Activated CD4-positive, alpha-beta T cell treated with anti-CD3 and anti-CD28 coated beads for 24 hours (primary cell): ENCODE measurements at places on chromosomes 16 and 17.

- DNase-seq: no peak
Observed at GRCh38 chr17:74298778-74299177, 24.7 kb downstream of the DNAI2 start.

- peak; percentile 65 for DNase-seq
Observed at GRCh38 chr17:81733507-81734404, 21.7 kb downstream of the SLC25A10 start.

- no peak for DNase-seq
Observed at GRCh38 chr17:39854909-39855308, 9.2 kb downstream of the IKZF3 start.

GRCh38 chr16:1510941-1511351 is 17.8 kb downstream of the TELO2 start:
- no peak for DNase-seq

- DNase-seq: no peak
Observed at GRCh38 chr17:36127199-36127893, 23.7 kb downstream of the CCL4 start.

- DNase-seq: no peak
Observed at GRCh38 chr17:4110152-4110551, 32.7 kb downstream of the ZZEF1 start.

DNA sequence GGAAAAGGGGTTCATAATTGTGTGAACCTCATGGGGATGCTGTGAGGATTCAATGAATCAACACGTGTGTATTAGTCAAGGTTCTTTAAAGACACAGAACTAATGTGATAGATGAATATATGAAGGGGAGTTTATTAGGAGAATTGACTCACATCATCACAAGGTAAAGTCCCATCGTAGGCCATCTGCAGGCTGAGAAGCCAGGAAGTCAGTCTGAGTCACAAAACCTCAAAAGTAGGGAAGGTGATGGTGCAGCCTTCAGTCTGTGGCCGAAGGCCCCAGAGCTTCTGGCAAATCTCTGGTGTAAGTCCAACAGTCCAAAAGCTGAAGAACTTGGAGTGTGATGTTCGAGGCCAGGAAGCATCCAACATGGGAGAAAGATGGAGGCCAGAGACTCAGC is 413.4 kb downstream of the CDH13 start:
- no peak for DNase-seq

GRCh38 chr17:81870131-81870980 is 781 bp downstream of the ARHGDIA start:
- no peak for DNase-seq

DNA sequence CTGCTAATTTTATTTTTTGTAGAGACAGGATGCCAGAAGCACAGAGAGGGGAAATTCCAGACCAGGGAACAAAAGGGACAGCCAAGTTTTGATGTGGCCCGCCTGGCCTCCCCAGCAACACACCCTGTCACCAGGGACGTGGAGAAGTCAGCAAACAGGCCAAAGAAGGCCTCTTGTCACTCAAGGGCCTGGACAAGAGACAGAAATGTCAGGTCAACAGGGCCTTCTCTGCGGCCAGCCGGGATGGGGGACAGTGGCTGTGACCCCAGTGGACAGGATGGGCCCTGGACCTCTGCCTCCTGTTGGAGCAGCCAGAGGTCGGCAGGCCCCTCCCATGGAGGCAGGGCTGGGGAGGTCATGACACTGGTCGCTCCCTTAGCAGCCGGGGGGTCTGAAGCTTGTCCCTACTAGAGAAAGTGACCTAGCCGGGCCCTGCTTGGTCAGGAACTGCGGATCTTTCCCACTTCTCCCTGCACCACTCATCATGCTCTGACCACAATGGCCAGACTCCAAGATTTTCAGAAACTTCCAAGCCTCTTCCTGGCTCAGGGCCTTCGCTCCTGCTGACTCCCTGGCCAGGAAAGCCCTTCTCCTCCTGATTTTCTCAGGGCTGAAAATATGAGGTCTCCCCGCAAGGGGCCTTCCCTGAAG is 9.2 kb upstream of the TVP23A start:
- no peak for DNase-seq

DNA sequence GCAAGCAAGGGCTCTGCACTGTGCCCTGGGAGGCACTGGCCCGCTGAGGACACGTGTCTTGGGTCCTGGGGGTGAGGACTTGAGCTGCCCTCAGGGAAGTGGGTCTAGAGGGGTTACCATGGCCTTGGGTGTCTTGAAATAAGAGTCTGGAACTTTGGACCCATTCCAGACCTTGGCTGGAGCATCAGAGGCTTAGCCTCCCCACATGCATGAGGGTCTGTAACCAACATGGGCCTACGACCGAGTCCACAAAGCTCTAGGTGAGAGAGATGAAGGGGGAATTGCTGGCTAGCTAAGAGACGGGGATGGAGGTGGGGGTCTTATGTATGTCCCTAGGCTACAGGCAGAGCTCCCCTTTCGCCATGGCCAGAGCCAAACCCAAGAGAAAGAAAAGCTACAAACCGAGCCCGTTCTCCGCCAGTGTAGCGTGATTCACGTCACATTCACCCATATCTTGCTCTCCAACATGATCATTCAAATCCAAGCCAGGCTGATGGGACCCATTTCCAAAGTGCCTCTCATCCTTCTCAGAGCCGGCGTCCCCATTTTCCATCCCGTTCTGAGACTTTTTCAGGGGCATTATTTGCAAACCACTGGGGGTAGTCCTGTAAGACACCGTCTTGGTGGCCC is 120.1 kb downstream of the CDYL2 start:
- no peak for DNase-seq

- DNase-seq: no peak
Observed at GRCh38 chr17:32958418-32958817, 30.5 kb downstream of the TMEM98 start.

GRCh38 chr17:78231991-78232858 is 794 bp downstream of the TMEM235 start:
- DNase-seq: peak; percentile 26

GRCh38 chr17:31388770-31389656 is 2.5 kb upstream of the RAB11FIP4 start:
- peak; percentile 33 for DNase-seq

GRCh38 chr17:73705594-73705993 is 61.3 kb upstream of the SDK2 start:
- no peak for DNase-seq

- no peak for DNase-seq
Observed at GRCh38 chr16:50610331-50611262, 62.4 kb downstream of the NKD1 start.

DNA sequence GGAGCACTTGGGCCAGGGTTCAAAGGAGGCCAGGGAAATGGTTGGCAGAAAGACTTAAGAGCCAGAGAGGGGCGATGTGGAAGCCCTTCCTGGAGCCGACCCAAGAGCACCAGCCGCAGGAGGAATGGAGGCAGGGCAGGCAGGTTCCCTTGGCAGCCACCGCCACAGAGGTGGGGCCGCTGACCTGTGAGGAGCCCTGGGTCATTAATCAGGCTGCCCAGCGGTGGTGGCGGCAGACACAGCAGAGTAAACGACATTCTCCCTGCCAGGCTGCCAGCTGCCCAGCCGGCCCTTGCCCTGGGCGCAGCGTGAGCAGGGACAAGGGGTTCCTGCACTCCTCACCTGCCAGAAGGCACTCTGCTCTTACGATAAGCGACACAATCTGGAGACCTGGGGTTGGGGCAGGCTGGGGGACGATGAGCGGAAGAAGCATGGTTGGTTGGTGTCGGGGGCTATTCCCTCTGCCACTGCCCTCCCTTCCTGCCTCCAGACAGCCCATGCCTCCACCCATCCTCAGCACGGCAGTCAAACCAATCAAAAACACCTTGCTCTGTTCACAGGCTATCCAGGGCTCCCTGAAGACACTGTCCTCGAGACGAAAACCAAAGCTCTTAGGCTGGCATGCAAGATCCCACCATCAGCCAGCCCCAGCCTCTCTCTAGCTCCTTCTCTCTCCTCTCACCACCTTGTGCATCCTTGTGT is 40.9 kb downstream of the PLXDC1 start:
- DNase-seq: no peak

- no peak for DNase-seq
Observed at GRCh38 chr16:29761882-29762281, 16.1 kb upstream of the C16orf54 start.

- DNase-seq: no peak
Observed at GRCh38 chr17:29349409-29349808, 40.8 kb upstream of the TAOK1 start.

- DNase-seq: no peak
Observed at GRCh38 chr17:63039899-63040602, 74.0 kb downstream of the TANC2 start.

- DNase-seq: no peak
Observed at GRCh38 chr16:12182212-12182611, 205.7 kb downstream of the SNX29 start.

DNA sequence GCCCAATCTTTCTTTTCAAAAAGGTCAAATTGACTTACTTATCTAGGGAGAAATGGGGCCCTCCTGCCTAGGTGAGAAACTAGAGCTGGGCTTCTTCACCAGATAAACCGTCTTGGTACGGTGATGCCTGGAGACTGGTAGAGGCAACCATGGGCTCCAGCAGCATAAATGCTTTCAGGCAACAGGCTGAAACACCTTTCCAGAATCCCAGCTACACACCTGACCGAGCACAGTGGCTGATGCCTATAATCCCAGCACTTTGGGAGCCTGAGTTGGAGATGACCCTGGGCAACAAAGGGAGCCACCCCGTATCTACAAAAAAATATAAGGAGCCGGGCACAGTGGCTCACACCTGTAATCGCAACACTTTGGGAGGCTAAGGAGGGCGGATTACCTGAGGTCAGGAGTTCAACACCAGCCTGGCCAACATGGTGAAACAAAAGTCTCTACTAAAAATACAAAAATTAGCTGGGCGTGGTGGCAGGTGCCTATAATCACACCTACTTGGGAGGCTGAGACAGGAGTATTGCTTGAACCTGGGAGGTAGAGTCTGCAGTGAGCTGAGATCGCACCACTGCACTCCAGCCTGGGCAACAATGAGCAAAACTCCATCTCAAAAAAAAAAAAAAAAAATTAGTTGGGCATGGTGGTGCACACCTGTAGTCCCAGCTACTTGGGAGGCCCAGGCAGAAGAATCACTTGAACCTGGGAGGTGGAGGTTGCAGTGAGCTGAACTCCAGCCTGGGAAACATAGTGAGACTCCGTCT is 8.0 kb downstream of the TRAF4 start:
- DNase-seq: no peak

GRCh38 chr17:58446086-58446485 is 28.8 kb upstream of the RNF43 start:
- no peak for DNase-seq

DNA sequence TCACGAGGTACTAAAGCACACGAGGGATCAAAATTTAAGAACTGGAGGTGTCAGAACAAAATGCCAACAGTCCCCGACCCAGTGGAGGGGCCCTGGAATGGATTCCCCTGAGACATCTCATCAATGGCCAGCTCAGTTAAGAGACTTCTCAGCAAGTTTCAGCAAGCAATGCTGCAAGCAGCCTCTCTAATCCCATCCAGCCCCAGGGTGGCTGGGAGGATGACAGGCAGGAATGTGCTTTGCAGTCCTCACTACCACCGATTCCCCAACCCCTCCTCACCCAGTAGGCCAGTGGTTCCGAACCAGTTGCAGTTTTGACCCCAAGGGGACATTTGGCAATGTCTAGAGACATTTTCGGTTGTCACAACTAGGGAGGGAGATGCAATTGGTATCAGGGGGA is 8.7 kb downstream of the GPRC5B start:
- DNase-seq: no peak

- DNase-seq: no peak
Observed at GRCh38 chr16:47375423-47375822, 85.4 kb downstream of the ITFG1 start.

GRCh38 chr17:7852262-7852670 is 2.6 kb upstream of the TMEM88 start:
- DNase-seq: no peak
